H4 (cell line): ENCODE measurements at places on chromosomes 13 and 19.

- no peak for DNase-seq
Observed at GRCh38 chr13:79918620-79919019, 422.3 kb downstream of the SPRY2 start.

DNA sequence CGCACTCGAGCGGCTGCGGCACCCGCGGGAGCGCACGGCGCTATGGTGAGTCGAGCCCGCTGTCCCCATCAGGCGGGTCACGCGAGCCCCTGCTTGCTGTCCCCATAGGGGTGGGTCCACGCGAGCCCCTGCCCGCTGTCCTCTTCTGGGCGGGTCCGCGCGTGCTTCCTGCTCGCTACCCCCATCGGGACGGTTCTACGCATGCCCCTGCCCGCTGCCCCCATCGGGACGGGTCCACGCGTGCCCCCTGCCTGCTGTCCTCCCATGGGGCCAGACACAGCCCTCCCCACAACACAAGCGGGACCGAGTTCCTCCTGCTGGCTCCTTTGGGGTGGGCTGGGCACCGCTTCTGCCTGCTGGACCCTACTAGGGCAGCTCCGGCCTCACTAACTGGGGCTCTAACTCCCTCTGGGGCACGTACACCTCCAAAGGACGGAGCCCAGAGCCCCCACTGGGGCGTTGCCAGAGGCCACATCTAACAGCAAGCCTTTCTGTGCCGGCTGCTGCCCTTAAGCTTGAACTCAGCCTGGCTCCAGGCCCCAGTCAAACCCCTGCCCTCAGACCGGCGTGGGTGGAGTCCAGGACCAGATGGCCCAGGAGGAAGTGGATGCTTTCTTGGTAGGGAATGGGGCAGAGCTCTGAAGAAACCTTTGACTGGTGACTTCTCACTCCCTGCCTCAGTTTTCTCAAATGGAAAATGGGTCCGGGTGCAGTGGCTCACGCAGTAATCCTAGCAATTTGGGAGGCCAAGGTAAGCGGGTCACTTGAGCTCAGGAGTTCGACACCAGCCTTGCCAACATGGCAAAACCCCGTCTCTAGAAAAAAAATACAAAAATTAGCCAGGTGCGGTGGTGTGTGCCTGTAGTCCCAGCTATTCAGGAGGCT lies 722 bp downstream of the COLGALT1 start:
- no peak for DNase-seq

GRCh38 chr19:32581705-32582179 lies 752 bp downstream of the PDCD5 start:
- DNase-seq: no peak

GRCh38 chr13:38636761-38637160 lies 50.1 kb upstream of the FREM2 start:
- no peak for DNase-seq

DNA sequence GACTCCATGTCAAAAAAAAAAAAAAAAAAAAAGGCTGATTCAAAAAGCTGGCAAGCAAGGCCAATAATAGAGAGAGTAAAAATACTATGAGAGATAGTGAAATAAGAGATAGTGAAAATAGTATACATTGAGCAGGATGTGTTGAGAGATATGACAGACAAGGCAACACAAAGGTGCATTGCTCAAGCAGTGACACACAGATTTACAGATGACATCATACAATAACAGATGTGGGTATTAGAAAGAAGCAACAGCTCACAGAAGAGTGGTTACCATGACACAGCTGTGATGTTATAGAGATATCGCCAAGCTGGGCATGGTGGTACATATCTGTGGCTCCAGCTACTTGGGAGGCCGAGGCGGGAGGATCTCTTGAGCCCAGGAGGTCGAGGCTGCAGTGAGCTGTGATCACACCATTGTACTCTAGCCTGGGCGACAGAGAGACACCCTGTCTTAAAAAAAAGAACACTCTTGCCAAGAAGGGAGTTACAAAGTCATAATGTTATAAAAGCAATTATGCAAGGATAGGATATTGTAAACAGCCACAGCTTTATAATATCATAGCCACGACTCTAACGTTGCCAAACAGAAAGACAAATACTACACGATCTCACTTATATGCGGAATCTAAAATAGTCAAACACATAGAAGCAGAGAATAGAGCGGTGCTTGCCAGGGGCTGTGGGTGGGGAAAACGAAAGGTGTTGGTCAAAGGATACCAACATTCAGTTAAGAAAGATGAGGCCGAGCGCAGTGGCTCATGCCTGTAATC lies 10.3 kb downstream of the TNFSF9 start:
- no peak for DNase-seq

DNA sequence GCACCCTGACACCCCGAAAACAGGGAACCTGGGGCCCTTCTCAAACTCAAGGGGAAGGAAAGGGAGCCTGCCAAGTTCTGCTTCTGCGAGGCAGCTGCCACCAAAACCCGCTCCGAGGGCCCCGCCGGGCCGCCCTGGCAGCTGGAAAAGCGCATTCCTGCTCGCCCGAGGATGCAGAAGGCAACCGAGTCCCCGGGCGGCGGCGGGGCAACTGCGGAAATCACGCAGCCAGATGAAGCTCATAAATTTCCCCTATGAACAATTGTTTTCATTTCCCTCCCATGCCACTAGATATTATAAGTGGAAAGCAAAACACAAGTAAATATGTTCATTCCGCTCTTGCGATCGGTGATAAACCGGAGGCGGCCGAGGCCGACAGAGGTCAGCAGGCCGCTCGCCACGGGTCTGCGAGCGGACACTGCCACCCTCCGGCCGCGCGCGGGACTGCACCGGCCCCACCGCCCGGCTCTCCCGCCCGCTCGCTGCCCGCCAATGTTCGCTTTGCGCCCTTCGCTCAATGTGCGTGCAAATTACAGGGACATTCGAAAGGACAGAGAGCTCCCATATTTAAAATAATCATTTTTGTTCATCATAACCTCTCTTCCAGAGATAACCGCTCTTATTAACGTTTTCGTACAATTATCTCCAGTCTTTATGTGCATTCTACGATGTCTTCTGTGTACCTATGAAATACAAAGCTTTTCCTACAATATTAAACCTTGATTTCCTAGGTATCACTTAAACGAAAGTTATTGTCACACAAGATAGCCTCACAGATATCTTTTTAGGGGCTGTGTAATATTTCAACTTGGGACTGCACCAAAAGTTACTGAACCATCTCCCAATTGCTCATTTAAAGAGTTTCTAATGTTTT lies 120.8 kb upstream of the ZNF507 start:
- peak; percentile 30 for DNase-seq

GRCh38 chr19:48378194-48378570 lies 13.2 kb downstream of the KDELR1 start:
- DNase-seq: no peak

- DNase-seq: no peak
Observed at GRCh38 chr13:43128504-43128961, 105.1 kb downstream of the DNAJC15 start.

DNA sequence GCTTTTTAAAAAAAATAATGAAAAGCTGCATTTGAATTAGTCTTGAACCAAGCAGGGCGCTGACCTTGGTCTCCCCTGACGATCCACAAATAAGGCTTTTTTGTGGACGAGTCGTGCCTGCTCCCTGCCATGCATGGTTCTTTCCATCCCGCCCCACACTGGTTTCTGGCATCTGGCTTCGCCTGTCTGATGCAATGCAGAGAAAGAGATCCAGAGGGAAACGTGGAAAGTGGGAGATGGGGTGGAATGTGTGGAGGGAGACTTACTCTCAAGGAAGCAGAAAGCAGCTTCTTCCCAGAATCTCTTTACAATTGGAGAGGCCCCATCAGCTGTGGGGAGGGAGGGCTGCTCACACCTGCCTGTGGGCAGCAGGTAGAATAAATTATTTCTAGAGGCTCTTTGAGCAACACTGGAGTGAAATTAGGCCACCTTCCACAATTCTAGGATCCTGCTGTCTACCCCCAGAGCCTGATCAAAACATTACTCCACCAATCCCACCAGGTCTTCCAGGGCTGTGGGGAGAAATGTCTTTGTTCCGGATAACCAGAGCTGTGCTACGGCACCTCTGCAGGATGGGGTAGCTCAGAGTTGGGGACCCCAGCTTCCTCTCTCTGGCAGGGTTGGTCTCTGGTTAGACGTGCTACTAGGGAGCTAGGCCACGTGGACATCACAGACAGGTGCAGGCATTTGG lies 183.5 kb downstream of the UQCRFS1 start:
- no peak for DNase-seq

DNA sequence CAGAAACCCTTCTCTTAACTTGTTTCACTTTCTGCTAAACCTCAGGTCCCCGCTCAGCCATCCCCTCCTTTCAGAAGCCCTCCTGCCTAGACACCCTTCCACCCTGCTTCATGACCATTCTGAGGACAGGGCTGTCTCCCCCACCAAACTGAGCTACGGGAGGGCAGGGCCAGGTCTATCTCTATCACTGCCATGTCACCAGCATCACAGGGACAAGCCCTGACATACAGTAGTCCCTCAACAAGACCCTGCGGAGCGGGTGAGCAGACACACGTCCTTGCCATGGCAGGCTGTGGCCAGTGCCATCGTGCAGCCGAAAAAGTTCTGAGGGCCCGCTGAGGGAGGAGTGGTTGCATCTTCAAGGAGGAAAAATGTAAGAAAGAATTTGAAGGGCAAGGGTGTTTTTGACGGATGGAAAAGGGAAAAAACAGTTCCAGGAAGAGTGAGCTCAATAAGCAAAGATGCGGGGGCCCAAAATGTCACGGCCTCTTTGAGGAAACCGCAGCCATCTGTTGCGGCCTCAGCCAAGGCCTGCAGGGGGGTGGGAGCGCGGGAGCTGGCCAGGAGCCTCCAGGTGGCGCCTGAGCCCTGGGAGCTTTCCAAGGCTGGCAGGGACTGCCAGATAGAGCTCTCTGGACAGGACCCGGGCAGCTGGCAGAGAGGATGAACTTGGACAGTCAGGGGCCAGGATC lies 8.1 kb downstream of the PTGIR start:
- DNase-seq: peak; percentile 72

DNA sequence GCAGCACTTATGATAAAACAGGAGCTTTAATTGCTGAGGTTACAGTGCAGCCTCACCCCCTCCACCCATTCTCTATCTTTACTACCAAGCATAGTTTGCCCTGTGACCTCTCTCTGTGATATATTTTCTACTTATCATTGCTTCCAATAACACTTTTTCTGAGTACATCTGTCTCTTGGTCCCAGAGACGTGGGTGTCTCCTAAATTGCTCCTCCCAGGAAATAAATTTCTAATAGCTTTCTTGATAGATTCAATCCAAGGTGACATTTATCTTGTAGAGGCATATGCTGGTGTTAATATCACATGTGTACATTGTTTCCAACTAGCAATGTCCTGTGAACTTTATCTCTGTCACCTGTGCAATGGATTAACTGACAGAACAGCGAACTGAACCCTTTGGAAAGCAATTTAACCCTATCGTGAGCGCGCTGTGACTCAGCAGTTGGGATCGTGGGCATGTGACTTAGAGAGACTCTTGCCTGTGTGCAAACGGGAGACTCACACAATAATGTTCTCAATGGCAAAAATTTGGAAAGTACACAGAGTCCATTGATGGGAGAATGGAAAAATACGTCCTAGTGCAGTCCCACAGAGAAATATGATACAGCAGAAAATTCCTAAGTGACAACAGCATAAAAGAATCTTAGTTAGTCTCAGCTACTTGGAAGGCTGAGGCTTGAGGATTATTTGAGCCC lies 7.0 kb upstream of the MAP2K2 start:
- DNase-seq: peak; percentile 66

- no peak for DNase-seq
Observed at GRCh38 chr13:98041081-98041820, 87.8 kb downstream of the IPO5 start.

DNA sequence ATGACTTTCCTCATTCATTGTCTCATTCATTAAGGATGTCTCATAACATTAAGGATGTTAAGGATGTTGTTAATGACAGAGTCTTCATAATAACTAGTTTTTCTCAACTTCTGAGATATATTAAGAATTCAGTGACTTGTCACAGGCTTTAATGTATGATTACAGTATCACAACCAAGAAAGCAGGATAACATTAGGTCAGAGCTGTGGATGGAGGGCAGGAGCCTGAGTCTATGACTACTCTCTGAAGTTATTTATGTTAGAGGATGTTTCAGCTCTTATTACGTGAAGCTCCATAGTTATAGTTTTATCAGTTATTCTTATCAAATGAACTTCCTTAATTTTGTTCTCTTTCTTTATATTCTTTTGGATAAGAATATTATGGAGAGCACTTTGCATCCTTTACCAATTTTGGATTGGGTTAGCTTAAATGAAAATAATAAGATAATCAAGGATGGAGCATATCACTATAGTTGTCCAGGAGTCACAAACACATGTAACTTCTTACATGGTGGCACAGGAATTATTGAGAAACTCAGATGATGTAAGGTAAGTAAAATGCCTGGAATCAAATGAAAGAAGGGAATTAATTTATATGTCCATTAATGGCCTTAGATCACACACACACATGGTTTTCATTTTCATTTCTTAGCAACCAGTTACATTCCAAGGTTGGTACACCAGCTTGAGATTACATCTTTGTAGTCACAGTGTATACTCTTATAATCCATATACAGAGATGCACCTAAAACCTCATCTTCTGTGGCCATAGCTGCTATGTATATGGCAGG lies 57.0 kb downstream of the SLC10A2 start:
- DNase-seq: no peak

DNA sequence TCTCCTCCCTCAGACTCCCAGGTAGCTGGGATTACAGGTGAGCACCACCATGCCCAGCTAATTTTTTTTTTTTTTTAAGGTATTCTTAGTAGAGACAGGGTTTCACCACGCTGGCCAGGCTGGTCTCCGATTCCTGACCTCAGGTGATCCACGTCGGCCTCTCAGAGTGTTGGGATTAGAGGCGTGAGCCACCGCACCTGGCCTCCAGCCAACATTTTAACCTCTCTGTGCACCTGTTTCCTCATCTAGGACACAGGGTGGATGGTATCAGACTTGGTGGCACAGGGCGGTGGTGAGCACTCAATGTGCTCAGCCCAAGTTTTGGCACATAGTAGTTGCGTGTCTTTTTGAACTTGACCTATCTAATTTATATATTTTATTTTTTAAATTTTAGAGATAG lies 12.5 kb downstream of the APBA3 start:
- DNase-seq: no peak

DNA sequence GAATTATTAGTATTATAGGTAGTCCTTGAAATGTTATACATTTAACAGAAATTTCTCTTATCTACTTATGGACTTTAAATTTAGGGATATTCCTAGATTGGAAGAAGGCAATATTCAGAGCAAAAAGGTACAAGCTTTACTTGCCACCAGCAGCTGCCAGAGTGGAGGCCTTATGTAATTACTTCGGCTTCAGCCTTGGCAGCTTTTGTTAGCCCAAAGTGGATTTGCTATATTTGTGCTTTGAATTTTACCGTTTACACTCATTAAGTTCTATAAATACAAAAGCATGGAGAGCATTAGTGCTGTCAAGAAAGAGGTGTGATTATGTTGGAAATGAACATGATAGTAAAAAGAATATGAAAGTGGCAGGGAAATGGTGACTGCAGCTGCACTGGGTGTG lies 319.9 kb downstream of the ATP8A2 start:
- DNase-seq: no peak

- peak; percentile 60 for DNase-seq
Observed at GRCh38 chr19:42254089-42254849, 659 bp downstream of the ERF start.

GRCh38 chr19:31589109-31589508 lies 239.9 kb upstream of the TSHZ3 start:
- no peak for DNase-seq

GRCh38 chr13:73859841-73860240 lies 274.4 kb downstream of the KLF12 start:
- no peak for DNase-seq
